ENCODE measurements at places on chromosomes 2 and 18.

DNA sequence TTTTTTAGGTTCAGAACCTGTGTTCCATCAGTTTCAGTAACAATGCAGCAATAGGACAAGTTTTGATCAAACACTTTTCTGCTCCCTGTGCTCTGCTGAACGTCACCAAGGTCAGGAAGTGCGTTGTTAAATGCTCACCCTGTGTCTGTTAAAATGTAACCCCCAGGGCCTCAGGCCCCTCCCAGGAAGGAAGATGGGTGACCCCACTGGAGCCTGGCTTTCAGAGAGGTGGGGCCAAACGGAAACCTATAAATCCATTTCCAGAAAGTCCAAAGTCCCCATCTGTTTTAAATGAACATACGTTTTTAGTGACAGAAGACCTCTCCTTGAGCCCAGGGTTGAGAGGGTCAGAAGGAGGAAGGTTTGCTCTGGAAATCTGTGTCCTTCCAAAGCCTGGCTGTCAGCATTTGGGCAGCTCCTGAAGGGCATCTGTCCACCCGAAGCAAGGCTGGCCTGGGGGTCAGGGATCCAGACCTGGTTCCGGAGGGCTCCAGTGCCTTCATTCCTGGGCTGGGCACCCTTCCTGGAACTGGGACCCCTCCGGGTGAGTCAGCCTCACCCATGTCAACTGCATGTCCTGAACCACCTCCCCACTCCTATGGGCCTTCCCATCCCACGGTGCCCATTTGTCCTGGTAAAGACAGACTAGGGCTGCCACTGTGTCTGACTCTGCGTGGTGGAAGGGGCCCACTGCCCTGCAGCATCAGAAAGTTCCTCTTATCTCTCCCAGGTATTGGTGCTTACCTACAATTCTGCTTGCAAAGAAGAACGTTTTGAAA, 117.4 kb upstream of the COPS8 start:
- no peak for DNase-seq

- DNase-seq: no peak
Measured at GRCh38 chr2:1915196-1915595, 170.9 kb upstream of the PXDN start.

- no peak for DNase-seq
Measured at GRCh38 chr2:18230668-18231067, 329.8 kb downstream of the RDH14 start.

DNA sequence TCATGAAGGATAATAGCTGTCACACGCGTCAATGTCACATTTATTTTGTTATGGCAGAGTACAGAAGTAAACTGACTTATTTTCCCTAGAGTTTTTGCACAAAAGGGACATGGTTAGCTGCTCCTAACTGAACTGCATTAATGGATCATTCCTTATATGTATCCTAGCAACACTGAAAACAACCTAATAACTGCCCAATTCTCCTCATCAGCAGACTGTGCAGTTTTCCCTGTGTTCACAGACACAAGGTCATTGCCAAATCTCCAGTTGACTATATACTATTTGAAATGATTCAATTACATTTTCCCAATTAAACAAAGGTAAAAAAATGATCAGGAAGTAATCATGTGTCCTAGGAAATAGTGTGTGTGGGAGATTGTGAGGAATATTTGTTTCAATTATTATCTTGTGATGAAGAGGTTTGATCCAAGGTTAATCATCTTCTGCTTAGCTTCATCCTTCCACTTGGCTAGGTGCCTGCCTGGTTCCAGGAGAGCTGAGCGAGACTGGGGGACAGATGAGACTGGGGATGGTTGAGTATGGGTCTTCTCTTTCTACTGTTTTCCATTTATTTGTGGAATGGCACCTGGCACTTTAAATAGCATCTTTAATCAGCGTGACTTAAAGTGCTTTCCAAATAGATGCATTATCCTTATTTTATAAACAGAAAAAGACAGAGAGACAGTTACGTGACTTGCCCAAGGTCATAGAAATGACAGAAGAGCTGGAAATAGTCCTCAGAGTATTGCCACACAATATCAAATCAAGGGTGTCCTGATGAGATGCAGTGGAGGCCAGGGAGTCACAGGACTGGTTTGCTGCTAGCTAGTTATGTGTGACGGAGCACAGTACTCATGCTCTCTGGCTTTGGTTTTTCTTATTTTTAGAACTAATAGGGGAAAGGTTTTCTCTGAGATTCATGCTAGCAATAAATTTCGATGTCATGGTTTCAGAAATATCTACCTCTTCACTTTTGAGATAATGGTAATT, 335.6 kb downstream of the PIK3C3 start:
- no peak for DNase-seq

- no peak for DNase-seq
Measured at GRCh38 chr2:43276962-43277391, 50.6 kb upstream of the ZFP36L2 start.
